ENCODE measurements at places on chromosomes 16 and 17.

DNA sequence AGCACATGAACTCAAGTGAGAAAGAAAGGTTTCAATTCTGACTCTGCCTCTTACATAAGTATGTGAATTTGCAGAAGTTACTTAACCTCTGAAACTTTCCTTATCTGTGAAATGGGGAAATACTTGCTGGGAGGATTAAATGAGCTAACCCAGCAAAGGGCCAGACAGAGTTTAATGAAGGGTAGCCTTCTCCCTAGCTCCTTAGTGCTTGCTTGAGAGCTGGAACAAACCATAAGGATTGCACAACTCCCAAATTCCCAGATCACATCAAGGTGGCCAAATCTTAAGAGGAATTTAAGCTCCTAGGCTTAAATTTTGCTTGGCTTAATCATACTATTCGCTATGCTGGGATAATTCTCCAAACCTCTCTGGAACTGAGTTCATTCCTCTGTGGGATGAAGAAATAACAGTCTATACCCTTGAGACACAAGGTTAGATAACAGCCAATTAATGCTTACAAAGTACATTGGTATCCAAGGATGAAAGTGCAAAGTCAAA lies 11.8 kb upstream of the WSB1 start:
- no peak for DNase-seq

DNA sequence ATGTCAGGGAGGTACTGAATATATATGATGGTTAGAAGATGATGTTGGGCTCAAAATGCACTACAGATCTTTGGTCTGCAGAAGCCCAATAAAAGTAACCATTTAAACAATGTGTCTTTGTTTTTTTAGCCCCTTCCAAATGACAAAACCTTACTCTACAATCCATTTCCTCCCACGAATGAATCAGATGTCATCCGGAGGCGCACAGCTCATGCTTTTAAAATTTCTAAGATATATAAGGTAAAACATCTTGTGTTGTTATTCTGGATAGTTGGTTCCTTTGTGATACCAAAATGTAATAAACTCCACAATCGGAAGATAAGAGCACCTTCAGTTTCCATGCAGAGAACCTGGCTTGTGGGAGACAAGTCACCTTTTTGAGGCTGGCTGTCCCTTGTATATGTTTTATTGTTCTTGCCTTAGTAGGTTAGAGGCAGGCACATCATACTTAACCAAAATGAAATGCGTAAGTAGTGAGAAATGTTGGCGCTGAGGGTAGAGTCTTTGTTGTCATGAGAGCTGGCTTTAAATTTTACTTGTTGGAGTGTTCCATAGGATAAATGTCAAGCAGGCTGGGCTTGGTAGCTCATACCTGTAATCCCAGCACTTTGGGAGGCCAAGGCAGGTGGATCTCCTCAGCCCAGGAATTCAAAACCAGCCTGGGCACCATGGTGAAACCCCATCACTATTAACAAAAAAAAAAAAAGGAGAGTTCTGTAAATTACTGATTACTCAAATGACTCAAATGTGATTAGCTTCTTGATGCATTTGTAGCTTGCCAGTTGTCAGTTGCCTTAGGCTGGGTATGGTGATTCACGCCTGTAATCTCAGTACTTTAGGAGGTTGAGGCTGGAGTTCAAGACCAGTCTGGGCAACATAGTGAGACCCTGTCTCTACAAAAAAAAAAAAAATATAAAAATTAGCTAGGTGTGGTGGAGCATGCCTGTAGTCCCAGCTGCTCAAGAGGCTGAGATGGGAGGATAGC lies 19.7 kb upstream of the SNTB2 start:
- DNase-seq = no peak

GRCh38 chr17:17525956-17526355 lies 29.8 kb upstream of the RASD1 start:
- DNase-seq = no peak

GRCh38 chr16:24544640-24545039 lies 5.3 kb downstream of the RBBP6 start:
- no peak for DNase-seq

- peak; percentile 63 for DNase-seq
Measured at GRCh38 chr17:81241648-81242420, 2.7 kb downstream of the NDUFAF8 start.

DNA sequence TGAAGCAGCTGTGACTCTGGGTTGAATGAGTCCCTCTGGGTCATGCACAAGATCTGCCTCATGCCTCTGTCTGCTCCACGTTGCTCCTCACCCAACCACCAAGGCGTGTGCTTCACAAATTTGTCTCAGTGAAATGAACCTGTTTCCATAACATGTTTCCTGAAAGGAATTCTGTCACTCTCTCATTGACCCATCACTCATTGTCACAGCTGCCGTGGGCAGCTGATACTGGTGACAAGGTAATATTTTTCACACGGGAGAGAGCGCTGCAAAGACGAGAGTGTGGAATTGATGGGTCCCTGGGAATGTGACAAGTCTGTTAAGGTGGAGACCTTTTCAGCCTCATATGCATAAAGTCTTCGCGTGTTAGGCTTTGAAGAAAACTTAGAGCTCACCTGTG lies 391.4 kb downstream of the CPPED1 start:
- no peak for DNase-seq

- no peak for DNase-seq
Measured at GRCh38 chr16:13300066-13300840, 398.9 kb downstream of the SHISA9 start.

DNA sequence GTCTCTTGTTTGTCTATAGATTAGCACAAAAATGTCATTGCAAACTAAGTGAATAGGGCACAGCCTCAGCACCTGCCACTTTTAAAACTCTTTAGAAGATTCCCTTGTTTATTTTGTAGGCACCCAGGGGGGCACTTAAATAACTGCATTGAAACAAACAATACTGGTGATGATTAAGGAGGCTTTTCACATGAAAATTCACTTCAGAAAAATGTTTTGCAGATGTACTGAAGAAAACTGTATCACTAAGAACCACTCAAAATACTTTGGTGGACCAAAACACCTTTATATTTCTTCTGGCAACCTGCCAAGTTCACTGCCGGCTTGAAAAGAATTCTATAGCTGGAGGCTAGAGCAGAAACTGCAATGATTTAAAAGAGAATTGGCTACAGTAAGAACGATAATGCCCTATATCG lies 281.5 kb downstream of the TOX3 start:
- no peak for DNase-seq

DNA sequence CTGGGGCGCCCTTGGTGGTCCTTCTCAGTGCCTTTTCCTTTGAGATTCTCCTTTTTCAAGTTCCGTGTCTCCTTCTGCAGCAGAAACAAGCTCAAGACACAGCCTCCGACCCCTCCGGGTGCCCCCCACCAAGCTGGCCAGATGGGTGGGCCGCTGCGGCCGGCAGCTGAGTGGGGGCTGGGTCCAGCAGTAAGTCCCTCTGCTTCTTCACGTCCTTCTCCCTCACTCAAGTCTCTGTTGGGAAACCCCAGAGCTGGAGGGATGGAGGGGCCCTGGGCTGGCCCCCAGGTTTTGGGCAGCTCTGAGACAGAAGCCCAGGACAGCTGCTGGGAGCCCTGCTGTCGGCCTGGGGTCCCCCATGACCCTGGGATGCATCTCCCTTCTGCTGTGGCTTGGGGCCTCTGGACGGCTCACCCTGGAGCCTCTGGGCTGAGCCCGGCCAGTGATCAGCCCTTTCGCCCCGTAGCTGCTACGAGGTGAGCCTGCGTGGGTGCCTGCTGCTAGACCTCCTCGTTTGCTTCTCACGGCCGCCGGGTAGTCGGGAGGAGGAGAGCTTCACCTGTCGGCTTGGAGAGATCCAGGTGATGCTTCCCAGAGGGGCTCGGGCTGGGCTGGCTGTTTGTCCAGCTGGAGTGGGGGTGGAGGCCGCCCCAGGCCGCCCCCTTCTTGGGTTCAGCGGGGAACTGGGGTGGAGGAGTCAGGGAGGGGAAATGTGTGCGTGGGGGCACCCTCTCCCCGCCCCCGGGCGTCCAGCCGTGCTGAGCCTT lies 10.7 kb downstream of the ENGASE start:
- DNase-seq = no peak

DNA sequence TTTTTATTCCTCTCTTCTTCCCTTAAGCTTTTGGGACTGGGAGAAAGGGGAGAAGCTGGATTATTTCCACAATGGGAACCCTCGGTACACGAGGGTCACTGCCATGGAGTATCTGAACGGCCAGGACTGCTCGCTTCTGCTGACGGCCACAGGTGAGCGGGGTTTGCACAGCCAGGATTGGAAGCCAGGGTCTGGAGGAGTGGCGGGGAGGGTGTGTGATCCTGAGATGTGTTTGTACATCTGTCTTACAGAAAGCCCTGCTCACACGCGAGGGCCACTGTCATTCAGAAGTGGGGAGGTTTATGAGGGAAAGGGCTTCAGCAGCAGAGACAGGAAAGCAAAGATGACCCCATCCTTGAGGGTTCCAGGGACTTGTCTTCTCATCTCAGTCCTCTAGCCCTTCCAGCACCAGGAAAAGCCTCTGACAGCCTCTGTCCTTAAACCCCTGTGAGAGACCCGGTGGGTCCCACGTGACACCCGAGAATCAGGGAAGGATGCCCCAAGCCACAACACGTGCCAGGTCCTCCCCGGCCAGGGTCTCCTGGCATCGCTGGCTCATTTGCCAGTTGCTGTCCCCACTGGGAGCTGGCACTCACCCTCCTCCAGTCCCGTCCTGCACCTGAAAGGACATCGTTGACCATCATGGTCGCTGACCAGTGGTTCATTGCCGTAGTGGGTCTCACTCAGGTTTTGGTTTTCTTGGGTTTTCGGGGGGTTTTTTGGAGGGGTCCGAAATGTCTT lies 44.3 kb upstream of the CHMP6 start:
- no peak for DNase-seq

DNA sequence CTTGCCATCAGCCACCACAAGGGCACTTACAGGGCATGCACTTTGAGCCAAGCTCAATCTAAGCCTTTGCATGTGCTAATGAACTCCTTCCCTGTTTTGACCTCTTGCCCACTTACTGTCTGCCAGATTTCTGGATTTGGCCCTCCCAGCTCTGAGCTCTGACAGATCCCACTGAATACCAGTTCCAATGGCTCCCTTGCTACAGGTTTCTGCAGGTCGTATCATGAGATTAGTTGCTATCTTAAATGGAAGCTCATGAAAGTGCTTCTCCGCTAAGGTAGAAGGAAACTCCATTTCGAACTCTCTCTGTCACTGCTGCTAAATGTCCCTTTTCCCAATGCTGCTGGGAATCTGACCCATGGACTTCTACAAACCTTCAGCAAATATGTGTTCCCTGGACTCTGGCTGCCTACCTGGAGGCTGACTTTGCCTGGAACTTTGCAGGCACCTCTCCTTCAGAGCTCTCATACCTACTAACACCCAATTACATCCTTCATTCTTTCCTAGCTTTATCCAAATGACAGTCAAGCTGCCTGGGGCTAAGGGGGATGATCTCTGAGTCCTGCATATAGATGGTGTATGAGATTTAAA lies 23.5 kb upstream of the TOB1 start:
- no peak for DNase-seq

- DNase-seq = peak; percentile 21
Measured at GRCh38 chr17:46264456-46265198, 30.3 kb upstream of the LRRC37A start.

DNA sequence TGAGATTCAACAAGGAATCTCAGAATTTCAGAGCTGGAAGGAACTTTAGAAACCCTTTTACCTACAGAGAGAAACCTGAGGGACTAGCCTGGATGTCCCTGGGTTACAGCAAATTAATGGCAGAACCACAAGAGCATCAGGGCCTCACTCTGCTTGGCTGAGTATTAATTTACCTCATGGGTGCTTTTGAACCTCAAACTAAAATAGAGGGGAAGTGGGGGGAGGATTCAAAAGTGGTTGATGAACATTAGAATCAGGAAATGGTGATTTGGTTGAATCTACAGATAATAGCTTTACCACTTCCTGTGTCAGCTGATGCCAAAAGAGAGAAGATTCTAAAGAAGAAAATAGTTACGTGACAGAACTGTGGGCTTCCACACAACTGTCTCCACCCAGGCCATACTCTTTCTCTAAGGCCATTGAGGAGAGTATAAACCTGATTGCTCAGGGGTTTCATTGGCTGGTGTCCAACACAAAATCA lies 11.3 kb upstream of the SKAP1 start:
- peak; percentile 86 for DNase-seq

DNA sequence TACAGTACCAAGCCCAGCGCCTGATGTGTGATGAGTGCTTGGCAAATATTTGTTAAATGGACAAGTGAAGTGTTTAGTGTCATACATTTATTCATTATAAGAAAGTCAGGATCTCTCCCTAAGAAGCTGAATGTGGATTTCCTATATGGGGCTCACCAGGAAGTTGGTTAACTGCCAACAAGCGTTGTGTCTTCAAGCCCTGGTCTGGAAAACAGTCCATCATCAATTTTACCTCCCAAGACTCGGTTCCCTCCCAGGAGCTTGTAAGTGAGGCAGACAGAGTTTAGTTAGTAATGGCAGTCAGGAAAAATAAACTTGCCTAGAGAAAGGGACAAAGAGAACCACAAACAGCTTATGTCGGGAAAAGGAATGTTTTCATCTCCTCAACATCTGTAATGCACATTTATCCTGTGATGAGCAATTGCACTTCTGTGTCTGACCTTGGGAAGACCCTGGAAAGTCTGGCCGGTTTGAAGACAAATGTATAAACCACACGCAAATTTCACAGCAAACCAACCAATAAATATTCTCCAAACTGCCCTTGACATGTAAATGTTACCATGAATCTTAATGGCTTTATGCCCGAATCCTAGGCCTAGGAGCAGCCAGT lies 28.3 kb downstream of the C16orf95 start:
- no peak for DNase-seq

DNA sequence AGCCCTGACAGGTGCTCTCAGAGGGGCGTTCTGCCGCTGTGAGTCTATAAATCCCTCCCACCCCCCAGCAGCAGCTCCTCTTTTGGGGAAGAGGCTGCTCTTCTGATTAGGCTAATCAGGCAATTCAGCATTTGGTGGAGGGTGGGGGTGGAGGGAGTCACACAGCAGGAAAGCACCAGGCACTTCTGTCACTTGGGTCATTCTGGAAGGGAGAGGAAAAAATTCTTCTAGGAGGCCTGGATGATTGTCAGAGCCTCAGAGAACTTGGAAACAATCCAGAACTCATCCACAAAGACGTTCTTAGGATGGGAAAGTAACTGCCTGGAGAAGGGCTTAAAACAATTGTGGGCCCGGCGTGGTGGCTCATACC lies 7.3 kb upstream of the SSTR2 start:
- DNase-seq = no peak

GRCh38 chr16:12420661-12421209 lies 383.0 kb downstream of the CPPED1 start:
- no peak for DNase-seq

DNA sequence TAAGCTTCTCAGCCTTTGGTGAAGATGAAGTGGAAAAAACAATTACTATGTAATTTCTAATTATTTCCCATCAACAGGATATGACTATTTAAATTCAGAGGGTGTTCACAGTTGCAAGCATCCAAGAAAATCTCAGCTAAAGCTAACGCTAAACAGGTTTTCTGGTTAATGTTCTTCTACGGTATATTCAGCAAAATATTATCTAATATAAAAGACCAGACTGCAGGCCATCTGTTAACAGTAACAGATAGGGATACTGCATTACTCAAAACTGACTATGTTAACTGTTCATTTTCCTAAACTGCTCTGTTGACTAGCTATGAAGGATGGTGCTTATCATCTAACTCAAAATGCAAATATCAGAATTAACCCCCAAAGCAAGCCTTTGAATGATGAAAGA lies 32.8 kb downstream of the GLG1 start:
- no peak for DNase-seq

GRCh38 chr16:19625039-19625438 lies 69.5 kb downstream of the VPS35L start:
- DNase-seq = no peak

Measured in CD4-positive, alpha-beta T cell treated with Interleukin-21 for 1 hour (primary cell).